ENCODE measurements at places on chromosomes 16 and 17.

DNA sequence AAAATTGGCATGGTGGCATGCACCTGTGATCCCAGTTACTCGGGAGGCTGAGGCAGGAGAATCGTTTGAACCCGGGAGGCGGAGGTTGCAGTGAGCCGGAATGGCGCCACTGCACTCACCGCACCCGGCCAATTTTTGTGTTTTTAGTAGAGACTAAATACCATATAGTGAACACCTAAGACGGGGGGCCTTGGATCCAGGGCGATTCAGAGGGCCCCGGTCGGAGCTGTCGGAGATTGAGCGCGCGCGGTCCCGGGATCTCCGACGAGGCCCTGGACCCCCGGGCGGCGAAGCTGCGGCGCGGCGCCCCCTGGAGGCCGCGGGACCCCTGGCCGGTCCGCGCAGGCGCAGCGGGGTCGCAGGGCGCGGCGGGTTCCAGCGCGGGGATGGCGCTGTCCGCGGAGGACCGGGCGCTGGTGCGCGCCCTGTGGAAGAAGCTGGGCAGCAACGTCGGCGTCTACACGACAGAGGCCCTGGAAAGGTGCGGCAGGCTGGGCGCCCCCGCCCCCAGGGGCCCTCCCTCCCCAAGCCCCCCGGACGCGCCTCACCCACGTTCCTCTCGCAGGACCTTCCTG, at the start of gene HBQ1:
Gene HBQ1 (plus strand): TSS at position 359 of the 575 bp plus-strand sequence. CDS start 28 bp downstream, at position 387.
- DNase-seq, result no peak

- no peak for DNase-seq
Measured at GRCh38 chr16:85398050-85398451, 215.1 kb upstream of the GSE1 start.

DNA sequence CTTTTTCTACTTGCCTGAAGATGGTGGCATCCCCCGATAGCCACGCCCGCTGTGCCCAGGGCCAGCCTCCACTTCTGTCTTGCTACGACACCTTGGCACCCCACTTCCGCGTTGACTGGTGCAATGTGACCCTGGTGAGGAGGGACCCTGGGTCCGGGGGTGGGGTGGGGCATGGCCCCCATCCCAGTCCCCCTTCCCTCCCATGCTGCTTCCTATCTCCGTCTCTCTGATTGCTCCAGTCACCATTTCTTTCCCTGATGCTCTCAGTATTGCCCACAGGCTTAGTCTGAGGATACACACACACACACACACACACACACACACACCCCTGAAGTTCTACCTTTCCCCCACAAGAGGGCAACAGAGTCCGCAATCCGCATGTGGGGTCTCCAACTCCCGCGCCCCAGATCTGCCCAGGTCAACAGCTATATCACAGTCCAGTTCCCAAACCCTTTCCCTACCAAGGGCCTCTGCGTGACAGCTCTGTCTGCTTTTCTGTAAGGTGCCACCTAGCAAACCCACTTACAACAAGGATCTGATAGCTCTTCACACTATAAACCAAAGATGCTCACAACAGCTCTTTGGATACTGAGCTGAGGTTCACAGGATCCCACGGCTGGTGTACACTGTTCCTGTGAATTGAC, 3.4 kb downstream of the SGCA start:
- DNase-seq, result peak; percentile 47

- no peak for DNase-seq
Measured at GRCh38 chr16:65908568-65908967, 457.9 kb upstream of the CDH5 start.

DNA sequence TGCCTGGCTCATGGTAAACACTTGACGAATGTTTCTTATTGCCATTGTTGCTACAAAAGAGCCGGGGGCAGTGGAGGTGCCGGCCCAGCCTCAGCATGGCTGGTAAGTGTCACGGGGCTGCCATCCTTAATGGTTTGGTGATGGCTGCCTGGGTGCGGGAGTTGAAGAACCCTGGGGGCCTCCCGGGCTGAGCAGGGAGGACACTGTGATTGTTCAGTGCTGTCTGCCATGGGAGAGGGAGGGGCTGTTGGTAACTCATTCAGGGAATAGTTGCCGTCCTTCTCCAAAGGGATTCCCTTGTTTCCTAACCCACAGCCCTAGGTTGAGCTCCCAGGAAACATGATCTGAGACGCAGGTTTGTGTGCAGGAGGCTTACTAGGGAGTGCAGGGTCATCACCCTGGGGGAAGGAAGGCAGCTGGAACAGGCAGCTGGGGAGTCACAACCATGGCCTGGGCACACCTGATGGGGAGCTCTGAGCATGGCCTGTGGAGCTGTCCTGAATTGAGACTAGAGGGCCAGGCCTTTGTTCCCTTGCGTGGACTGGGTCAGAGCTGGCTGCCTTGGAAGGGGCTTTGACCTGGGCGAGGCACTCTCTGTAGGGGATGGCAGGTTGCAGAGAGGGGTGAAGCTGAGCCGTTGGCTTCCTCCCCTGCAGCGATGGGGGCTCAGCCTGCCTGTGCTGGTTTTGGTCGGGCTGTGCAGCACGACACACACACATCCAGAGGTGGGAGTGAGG, 85.7 kb downstream of the PLCG2 start:
- no peak for DNase-seq

DNA sequence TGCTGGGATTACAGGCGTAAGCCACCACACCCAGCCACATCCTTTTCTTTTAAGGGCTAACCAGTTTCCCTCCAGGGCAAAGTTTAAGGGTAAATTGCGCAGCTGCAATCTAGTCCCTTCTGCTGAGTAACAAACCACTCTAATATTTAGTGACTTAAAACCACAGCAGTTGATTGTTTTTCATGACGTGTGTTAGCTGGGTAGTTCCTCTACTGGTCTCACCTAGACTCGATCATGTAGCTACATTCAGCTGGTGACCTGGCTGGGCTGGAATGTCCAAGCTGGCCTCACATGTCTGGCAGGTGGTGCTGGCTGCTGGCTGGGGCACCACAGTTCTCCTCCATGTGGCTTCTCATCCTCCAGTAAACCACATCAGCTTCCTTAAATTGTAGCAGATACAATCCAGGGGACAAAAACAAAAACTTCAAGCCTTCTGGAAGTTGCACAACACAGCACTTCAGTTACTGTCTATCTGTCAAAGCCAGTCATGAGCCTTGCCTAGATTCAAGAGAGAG, 75.5 kb downstream of the GPRC5B start:
- no peak for DNase-seq

DNA sequence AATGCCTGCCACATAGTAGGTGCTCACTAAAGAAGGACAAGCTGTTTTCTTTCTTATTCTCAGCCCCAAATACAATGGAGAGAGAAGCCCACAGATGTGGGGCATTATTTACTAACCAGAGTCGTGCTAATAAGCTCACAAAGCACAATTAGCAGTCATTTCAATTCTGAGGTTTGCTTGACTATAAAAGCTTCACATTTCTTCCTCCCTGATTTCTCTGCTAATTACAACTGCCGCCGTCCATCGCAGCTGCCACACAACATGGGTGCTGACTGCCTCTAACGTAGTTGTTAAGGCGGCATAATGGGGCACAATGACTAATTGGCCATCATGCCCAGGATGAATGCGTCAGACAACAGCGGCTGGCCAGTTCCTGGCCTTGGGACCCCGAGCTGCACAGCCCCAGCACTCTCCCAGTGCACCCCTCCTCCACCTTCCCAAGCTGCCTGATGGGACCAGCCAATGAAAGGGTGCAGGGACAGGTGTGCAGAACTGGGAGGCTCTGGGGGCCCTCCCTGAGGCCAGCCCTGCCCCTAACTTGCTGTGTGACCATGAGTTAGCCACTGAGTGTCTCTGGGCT, 109.2 kb downstream of the CCT6B start:
- DNase-seq, result no peak

DNA sequence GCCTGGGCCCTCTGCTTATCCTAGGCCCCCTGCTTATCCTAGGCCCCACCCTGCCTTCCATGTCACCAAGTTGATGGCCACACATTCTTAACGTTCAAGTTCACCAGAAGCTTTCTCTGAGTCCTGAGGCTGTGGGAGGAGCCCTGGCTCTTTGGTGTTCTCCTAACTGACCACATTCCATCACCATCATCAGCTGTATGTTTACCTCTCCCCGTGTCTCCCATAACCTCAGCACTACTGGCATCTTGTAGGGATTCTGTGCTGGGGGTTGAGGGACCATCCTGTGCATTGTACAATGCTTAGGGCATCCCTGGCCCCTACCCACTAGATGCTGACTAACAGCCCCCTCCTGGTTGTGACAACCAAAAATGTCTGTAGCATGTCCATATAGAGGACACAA, 99.3 kb downstream of the NDE1 start:
- no peak for DNase-seq

- DNase-seq, result no peak
Measured at GRCh38 chr16:53741546-53741945, 37.6 kb downstream of the FTO start.

GRCh38 chr17:78355701-78356100, 4.2 kb downstream of the SOCS3 start:
- DNase-seq, result no peak

DNA sequence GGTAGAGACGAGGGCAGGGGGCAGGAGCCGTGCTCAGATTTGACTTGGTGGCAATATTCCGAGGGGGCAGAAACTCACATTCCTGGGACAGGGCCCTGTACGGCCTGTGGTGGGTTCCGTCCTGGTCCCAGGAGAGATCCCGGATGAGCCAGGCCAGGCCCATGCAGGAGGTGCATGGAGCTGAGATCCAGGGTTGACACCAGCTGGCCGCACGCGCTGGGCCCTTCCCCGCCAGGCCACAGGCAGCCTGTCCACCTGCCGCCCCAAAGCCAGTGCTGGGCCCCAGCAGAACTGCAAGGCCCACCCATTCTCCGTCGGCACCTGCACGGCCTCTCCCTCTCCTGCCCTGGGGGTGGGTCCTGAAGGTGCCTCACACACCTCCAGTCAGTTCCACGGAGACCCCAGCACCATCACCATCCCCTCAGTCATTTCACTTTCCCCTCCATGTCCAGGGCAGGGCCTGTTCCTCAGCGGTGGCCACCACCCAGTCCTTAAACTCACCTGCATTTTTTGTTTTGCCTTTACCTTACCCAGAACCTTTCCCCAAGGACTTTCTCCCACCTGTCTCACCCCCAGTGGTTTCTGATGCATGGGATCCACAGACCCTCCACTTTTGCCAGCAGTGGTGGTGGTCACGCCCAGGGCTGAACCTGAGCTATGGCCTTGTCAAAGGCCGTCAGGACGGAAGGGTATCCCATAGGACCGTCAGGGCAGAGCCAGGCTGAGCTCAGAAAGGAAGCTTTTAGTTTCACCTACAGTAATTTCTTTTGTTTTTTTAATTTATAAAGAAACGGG, 25.1 kb upstream of the CDH15 start:
- DNase-seq, result no peak

DNA sequence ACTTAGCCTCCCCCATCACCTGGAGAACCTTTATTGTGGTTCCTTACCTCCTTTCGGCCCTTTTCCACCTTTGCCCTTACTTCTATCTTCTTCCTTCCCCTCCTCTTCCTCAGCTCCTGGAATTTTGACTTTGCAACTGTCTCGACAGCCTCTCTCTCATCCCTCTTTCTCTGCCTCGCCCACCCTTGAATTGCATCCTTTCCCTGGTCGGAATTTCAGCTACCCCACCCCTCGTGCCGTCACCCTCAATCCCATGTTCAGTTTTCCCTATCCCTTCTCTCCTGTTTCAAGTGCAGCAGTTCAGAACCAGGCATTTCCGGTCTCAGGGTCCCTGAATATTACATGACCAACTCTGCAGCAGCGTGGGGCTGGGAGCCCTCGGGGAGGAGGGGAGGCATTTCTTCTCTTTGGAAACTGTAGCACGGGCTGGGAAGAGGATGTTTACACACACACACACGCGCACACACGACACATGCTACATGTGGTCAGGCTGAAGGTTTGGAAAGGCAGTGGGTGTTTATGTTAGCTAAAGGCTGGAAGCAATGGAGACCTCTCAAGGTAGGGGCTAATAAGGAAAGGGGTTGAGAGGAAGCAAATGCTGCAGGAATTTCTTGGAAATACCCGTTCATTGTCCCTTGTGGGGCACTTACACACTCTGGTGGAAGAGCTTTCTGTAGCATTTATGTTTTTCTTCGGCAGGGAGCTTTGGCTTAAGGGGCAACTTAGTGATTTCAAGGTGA, 971 bp downstream of the MINK1 start:
- no peak for DNase-seq

GRCh38 chr16:67481561-67482232, 740 bp upstream of the ATP6V0D1 start:
- DNase-seq, result peak; percentile 44

DNA sequence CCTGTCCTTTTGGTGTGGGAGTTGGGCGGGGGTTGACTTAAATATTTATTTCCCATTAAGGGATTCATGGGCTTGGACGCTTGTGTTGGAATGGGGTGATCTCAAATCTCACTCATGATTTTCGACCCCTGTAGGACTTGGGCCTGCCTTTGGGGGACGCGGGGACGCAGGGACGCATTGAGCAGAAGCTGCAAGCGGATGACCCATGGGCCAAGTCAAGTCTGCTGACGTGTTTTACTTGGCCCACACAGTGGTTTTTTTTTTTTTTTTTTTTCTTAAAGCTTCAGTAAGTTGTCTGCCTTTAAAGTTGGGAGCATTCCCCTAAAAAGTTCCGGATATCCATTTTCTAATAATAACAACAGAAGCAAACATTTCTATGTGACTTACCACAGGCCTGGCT, 28.9 kb downstream of the CMIP start:
- DNase-seq, result no peak

DNA sequence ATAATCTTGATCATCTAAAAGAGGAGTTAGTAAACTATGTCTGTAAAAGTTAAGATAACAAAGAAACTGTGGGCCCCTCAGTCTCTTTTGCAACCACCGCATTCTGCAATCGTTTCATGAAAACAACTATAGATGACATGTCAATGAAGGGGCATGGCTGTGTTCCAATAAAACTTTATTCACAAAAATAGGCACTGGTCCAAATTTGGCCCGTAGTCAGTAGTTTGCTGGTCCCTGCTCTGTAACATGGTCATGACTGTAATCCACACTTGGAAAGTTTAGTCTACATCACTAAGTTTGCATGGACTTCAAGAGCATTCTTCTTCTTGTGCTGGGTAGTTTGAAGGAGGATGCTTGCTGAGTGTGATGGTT, 299.3 kb upstream of the PSMD7 start:
- DNase-seq, result no peak

DNA sequence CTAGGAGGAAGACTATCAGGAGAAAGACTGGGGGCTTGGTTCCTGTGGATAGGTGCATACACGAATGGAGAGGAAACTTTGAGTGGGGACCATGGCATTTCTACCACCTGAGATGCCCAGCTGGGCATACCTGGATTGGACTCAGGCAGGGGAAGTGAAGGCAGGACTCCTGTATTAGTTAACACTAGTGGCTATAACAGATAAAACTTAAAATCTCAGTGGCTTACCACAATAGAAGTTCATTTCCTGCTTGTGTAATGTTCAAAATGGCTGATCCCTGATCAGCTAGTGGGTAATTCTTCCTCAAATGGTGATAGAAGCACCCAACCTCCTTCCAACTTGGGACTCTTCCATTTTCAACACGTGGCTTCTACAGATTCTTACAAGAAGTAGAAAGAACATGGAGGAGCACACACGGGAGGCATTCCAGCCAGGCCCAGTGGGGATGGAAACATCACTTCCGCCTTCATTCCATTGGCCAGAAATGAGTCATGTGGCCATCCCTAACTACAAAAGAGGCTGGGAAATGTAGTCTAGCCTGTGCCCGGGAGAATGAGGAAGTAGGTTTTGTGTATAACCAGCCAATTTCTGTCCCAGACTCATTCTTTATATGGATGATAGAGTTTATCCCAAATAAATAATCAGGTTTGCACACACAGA, 112.1 kb downstream of the UTP18 start:
- no peak for DNase-seq
